ENCODE measurements at places on chromosomes 12 and 14.
A peak's percentile ranks its signal among the peaks of the same experiment; 100 is the strongest.

DNA sequence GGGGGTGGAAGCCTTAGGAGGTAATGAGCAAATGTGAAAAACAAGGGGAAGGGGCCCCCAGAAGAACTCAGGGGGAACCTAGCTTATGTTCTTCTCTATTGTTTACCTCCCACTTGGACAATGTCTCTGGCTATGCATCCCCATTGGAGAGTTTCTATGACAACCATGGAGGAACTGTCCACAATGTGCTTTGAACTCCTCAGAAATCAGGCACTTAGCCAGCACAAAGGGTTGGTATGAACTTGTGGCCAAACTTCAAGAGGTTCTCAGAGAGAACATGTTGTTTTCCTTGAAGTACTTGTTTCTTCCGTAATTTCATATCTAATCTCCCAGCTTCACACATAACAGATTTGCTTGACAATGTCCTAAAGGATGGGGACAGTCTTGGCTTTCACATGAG is 202.8 kb upstream of the PELI2 start:
- DNase-seq: no peak

DNA sequence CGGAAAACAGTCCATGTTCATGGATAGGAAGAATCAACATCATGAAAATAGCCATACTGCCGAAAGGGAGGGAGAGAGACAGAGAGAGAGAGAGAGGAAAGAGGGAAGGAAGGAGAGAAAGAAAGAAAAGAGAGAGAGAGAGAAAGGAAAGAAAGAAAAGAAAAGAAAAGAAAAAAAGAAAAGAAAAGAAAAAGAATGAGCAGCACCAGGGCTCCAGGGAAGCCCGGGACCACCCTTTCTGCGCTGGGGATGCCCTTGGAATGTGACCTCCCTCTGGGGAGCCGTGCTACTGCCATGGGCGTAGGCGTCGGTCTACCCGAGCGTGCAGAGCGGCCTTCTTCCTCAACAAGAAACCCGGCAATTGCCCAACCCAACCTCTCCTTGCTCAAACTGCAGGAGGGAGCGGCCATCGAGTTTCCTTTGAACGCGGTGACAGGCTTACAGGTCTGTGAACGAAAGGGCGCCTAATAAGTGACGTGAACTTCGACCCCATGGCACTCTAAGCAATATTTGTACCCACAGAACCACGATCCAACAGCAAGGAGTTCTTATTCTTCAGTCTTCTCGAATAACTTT is 16.9 kb downstream of the OR6S1 start:
- peak; percentile 88 for DNase-seq

- peak; percentile 22 for DNase-seq
Measured at GRCh38 chr12:104498211-104498801, 41.6 kb downstream of the CHST11 start.

DNA sequence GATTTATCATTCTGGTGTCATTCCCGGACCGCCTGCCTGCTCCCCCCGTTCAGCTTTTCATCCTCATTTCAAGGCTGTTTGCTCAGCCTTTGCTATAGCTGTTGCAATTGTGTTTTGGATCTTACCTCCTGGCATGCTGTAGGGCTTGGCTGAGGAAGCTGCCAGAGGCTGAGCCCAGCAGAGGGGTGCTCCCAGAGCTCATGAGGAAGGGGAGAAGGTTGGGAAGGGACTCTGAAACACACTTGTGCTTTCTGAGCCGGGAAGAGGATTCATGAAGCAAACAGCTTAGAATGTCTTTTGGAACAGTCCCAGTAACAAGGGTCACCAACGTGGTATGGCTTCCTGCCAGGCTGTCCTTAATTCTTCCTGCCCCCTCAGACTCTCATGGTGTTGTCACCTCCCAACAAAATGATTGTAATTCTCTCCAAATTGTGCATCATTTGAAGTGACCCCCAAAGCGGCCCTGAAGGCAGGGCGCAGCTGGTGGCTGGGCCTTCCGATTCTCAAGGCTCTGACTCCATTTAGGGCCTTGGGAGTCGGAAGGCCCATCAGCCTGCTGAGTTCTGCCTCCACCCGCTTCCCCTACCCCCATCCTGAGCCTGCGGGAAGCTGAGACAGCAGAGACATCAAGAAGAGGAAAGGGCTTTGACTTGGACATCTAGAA is 111.9 kb upstream of the ARHGAP5 start:
- no peak for DNase-seq

Data from inflammatory macrophage treated with lipopolysaccharide for 1 hour (primary cell).